ENCODE measurements at places on chromosomes 2 and 18. TPM values are rescaled to one million over a fixed set of nuclear protein-coding genes. Genes with fewer than 3 reads are reported as not detected.

The ARHGEF4 gene
- 0.97 TPM for total RNA-seq

The CCDC85A gene
- 0.87 TPM for total RNA-seq

DNA sequence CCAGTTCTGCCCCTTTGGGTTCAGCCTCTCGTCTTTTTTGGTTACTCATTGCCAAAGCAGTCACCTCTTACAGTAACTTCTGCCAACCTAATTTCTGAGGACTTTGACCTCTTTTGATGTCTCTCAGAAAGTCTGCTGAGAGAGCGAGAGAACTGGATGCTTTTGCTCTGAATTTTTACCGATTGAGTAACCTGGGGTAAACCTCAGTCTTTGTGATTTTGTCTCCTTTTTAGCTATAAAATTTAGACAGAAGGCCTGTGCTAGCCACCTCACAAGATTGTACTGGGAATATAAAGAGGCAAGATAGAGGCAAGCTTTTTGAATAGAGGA is 34.8 kb upstream of the IL1R1 start:
- no peaks in the 10 kb centered on the region for H3K4me1 ChIP-seq
- H3K36me3 ChIP-seq = no peaks in the 10 kb centered on the region
- no peak overlapping the region for H3K27ac ChIP-seq
- H3K27me3 ChIP-seq = no peaks in the 10 kb centered on the region
- H3K4me3 ChIP-seq = no peak overlapping the region
- DNase-seq = no peak

GRCh38 chr2:172375251-172375650 is 52.1 kb upstream of the ITGA6 start:
- H3K27me3 ChIP-seq = no peaks in the 10 kb centered on the region
- H3K36me3 ChIP-seq = no peaks in the 10 kb centered on the region
- no peak overlapping the region for H3K4me3 ChIP-seq
- H3K4me1 ChIP-seq = peaks cover 6% of the 10 kb centered on the region
- H3K27ac ChIP-seq = no peak overlapping the region
- DNase-seq = no peak

Data from adrenal gland (tissue), 19 donors.